ENCODE measurements at places on chromosomes 3 and 15. TPM values are rescaled to one million over a fixed set of nuclear protein-coding genes. Genes with fewer than 3 reads are reported as not detected.

UBE3A gene
- 99.9 TPM for total RNA-seq

RBPMS2 gene
- total RNA-seq = 134 TPM

GRCh38 chr3:105503191-105503593 is 136.5 kb downstream of the ALCAM start:
- no peaks in the 10 kb centered on the region for H3K27me3 ChIP-seq
- H3K27ac ChIP-seq = no peak overlapping the region
- no peak for DNase-seq
- no peaks in the 10 kb centered on the region for H3K36me3 ChIP-seq

GRCh38 chr3:21435871-21436270 is 315.1 kb downstream of the ZNF385D start:
- no peaks in the 10 kb centered on the region for H3K27me3 ChIP-seq
- DNase-seq = no peak
- no peaks in the 10 kb centered on the region for H3K4me1 ChIP-seq
- H3K4me3 ChIP-seq = no peak overlapping the region
- H3K36me3 ChIP-seq = no peaks in the 10 kb centered on the region
- no peak overlapping the region for H3K27ac ChIP-seq

DNA sequence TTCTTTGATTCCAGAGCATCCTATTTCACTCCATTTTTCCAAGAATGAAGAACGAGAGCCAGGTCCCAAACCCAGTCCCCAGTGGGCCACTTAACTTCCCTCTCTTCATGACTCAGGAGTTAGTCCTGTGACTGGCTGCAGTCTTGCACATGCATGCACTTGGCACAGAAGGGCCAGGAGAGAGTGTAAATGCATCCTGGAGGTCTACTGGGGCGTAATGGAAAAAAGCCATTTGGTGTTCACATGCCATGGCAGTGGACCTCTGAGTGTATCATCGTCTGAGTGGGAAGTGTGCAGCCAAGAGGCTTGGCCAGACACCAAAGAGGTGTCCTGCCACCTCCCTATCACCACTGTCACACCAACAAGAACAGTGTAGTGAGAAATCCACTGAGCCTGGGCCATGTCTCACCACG is 15.1 kb upstream of the RFTN1 start:
- no peaks in the 10 kb centered on the region for H3K36me3 ChIP-seq
- H3K27me3 ChIP-seq = no peaks in the 10 kb centered on the region
- peaks cover under 1% of the 10 kb centered on the region for H3K4me1 ChIP-seq
- no peak overlapping the region for H3K4me3 ChIP-seq
- no peak overlapping the region for H3K27ac ChIP-seq
- DNase-seq = no peak

All from endodermal cell (in vitro differentiated cells).